Lower lobe of right lung (tissue), 2 donors: ENCODE measurements at places on chromosomes 2 and 18. TPM values are rescaled to one million over a fixed set of nuclear protein-coding genes. Genes with fewer than 3 reads are reported as not detected.
A peak's percentile ranks its signal among the peaks of the same experiment; 100 is the strongest.

DNA sequence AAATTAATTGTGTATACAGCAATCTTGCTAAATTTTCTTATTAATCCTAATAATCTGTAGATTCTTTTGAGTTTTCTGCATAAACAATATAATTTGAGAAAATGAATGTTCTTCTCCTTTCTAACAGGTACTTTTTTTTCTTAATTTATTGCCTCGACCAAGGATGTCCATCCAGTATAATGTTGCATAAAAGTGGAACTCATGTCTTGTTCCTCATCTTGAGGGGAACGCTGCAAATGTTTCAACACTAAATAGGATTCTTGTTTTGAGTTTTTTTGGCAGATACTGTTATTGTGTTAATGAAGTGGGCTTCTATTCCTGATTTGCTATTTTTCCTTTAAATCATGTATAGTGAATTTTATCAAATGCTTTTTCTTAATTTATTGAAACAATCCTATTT is 244.4 kb upstream of the REV1 start:
- H3K36me3 ChIP-seq = no peaks in the 10 kb centered on the region
- H3K4me1 ChIP-seq = peaks cover 4% of the 10 kb centered on the region
- no peak for DNase-seq
- H3K4me3 ChIP-seq = no peak overlapping the region

The DNAJC5G gene
- not detected for total RNA-seq

The RNF152 gene
- 13.4 TPM for total RNA-seq

DNA sequence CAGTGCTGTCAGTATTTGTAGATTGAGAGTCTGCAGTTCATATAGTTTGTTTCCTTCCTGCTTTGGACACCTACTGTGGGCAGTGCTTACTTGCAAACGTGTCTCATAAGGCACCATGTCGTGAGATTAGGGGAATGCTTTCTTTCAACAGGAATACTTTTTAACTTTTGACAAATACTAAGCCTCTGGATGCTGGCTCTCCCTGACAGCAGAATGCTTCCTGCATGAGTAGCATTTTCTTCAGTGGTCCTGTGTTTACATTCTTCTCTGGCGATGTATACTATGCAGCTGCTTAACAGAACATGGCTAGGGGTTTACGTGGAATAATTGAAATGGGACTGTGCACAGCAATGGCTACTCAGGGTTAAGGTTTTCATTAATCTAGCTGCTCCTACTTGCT is 807.5 kb downstream of the MBD2 start:
- H3K27me3 ChIP-seq = no peaks in the 10 kb centered on the region
- no peaks in the 10 kb centered on the region for H3K4me1 ChIP-seq
- no peak for DNase-seq
- H3K27ac ChIP-seq = no peak overlapping the region

GRCh38 chr2:4219571-4219970 is 516.2 kb downstream of the DCDC2C start:
- H3K27ac ChIP-seq = no peak overlapping the region
- no peaks in the 10 kb centered on the region for H3K4me1 ChIP-seq
- H3K27me3 ChIP-seq = no peaks in the 10 kb centered on the region
- DNase-seq = no peak
- no peaks in the 10 kb centered on the region for H3K36me3 ChIP-seq

The PTH2R gene
- 0.32 TPM for total RNA-seq

DNA sequence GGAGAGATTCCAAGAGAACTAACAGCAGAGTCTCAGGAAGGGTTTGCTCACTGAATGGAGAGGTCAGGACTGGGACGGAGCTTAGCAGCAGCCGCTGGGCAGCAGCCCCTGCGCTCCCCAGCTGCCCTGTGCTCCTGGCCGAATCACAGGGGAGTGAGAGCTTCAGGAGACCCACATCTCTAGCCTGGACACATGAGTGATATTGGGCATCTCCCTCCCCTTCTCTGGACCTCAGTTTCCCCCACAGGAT is 511 bp downstream of the MATN3 start:
- H3K4me1 ChIP-seq = peaks cover 20% of the 10 kb centered on the region
- H3K27me3 ChIP-seq = peaks cover 14% of the 10 kb centered on the region
- DNase-seq = no peak
- H3K36me3 ChIP-seq = no peaks in the 10 kb centered on the region

- no peaks in the 10 kb centered on the region for H3K27me3 ChIP-seq
- no peak for DNase-seq
- H3K4me1 ChIP-seq = no peaks in the 10 kb centered on the region
Measured at GRCh38 chr18:12921178-12921577, 26.6 kb upstream of the SEH1L start.

The DOCK10 gene
- total RNA-seq = 52.3 TPM

DNA sequence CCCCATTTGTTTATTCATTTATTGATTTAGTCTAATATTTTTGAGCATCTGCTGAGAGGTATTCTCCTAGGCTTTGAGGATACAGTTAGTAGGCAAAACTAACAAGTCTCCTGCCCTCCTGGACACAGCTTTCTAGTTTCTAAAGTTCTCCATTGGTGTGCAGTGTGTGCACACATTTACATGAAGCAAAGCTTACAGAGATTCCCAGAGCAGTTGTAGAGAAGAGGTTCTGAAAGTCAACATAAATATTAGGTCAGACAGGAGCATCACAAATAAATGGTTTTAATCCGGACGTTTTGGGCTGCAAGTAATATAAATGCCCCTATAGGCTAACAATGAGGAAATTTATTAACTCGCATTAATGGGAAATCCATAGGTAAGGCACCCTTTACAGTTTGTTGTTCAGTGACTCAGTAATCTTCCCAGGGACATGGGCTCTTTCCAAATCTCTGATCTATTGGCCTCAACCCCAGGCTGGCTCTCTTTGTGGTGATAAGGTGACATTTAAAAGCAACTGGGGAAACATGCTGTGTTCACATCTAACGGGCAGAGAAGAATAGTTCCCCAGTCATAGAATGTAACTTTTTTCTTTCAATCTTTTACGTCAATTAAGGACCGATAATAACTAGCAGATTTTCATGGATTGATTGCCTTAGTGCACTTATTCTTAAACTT is 407.2 kb downstream of the PTPRM start:
- no peaks in the 10 kb centered on the region for H3K4me1 ChIP-seq
- no peak overlapping the region for H3K27ac ChIP-seq
- no peak overlapping the region for H3K4me3 ChIP-seq
- H3K27me3 ChIP-seq = no peaks in the 10 kb centered on the region

- no peak overlapping the region for H3K27ac ChIP-seq
- no peak for DNase-seq
- no peaks in the 10 kb centered on the region for H3K36me3 ChIP-seq
- H3K4me1 ChIP-seq = no peaks in the 10 kb centered on the region
- H3K4me3 ChIP-seq = no peak overlapping the region
Measured at GRCh38 chr2:136055929-136056688, 61.8 kb downstream of the CXCR4 start.

GRCh38 chr2:177252808-177253531 is 11.6 kb downstream of the NFE2L2 start:
- no peaks in the 10 kb centered on the region for H3K36me3 ChIP-seq
- H3K4me3 ChIP-seq = no peak overlapping the region
- no peaks in the 10 kb centered on the region for H3K27me3 ChIP-seq
- DNase-seq = no peak
- H3K27ac ChIP-seq = peak overlapping the region; percentile 68
- H3K4me1 ChIP-seq = peaks cover 100% of the 10 kb centered on the region

GRCh38 chr2:135742325-135742757 is 686 bp downstream of the UBXN4 start:
- DNase-seq = no peak
- H3K27ac ChIP-seq = peak overlapping the region; percentile 99
- H3K4me1 ChIP-seq = peaks cover 33% of the 10 kb centered on the region
- H3K27me3 ChIP-seq = no peaks in the 10 kb centered on the region
- peaks cover 14% of the 10 kb centered on the region for H3K36me3 ChIP-seq
- peak overlapping the region; percentile 88 for H3K4me3 ChIP-seq

- DNase-seq = no peak
- H3K36me3 ChIP-seq = no peaks in the 10 kb centered on the region
- no peak overlapping the region for H3K4me3 ChIP-seq
- no peak overlapping the region for H3K27ac ChIP-seq
Measured at GRCh38 chr18:35941299-35941698, 31.2 kb upstream of the RMP24 start.

DNA sequence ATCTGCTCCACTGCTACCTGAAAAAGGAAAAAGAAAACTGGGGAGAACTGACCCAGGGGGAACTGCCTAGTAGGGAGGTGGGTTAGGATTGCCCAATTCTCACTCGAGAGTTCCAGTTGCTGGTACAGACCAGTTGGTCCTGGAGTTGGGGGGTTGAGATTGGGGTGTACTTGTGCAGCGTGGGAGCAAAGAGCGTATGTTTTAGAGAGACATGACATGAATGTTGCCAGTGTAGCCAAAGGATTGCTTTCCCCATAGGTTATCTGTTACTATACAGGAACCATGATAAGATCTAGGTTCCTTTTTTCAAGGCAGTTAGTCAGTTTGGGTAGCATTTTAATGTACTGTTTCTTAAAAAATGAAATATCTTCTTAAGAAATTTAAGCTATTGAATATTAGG is 68.6 kb downstream of the APLF start:
- H3K4me3 ChIP-seq = no peak overlapping the region
- H3K36me3 ChIP-seq = no peaks in the 10 kb centered on the region
- H3K27me3 ChIP-seq = no peaks in the 10 kb centered on the region
- H3K4me1 ChIP-seq = no peaks in the 10 kb centered on the region

- no peak overlapping the region for H3K27ac ChIP-seq
- H3K36me3 ChIP-seq = no peaks in the 10 kb centered on the region
- no peak overlapping the region for H3K4me3 ChIP-seq
Measured at GRCh38 chr18:44701227-44701626, 20.5 kb downstream of the SETBP1 start.

- no peaks in the 10 kb centered on the region for H3K36me3 ChIP-seq
- no peak for DNase-seq
- H3K27me3 ChIP-seq = no peaks in the 10 kb centered on the region
- no peak overlapping the region for H3K4me3 ChIP-seq
Measured at GRCh38 chr2:148067801-148068200, 46.9 kb downstream of the MBD5 start.

GRCh38 chr2:232886176-232886575 is 16.1 kb downstream of the SNORC start:
- H3K27ac ChIP-seq = no peak overlapping the region
- H3K4me3 ChIP-seq = no peak overlapping the region
- no peaks in the 10 kb centered on the region for H3K27me3 ChIP-seq
- no peak for DNase-seq
- H3K36me3 ChIP-seq = no peaks in the 10 kb centered on the region

GRCh38 chr2:232484628-232485347 is 2.8 kb downstream of the ECEL1 start:
- H3K36me3 ChIP-seq = no peaks in the 10 kb centered on the region
- no peak overlapping the region for H3K27ac ChIP-seq
- H3K27me3 ChIP-seq = peaks cover 74% of the 10 kb centered on the region
- peaks cover 8% of the 10 kb centered on the region for H3K4me1 ChIP-seq

DNA sequence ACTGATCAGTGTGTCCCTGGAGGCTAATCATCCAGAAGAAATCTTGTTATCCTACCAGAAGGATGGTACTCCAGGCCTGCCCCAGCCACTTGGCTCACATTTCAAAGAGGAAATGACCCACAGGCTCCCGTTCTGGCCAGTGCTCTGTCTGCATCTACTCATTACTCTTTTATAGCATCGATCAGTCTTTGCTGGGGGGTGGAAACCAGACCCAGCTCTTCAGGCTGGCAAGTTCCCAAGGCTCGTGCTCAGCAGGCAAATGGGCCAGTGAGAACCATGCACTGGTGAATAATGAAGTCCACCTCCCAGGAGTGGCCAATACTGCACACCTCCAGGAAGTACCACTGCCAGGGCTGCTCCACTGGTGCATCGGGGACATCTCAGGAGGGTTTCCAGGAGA is 38.8 kb downstream of the DNER start:
- peaks cover 11% of the 10 kb centered on the region for H3K27me3 ChIP-seq
- no peaks in the 10 kb centered on the region for H3K36me3 ChIP-seq
- no peak for DNase-seq
- no peak overlapping the region for H3K27ac ChIP-seq

- H3K27me3 ChIP-seq = no peaks in the 10 kb centered on the region
- H3K4me1 ChIP-seq = no peaks in the 10 kb centered on the region
- H3K36me3 ChIP-seq = no peaks in the 10 kb centered on the region
- H3K4me3 ChIP-seq = no peak overlapping the region
- H3K27ac ChIP-seq = no peak overlapping the region
- no peak for DNase-seq
Measured at GRCh38 chr18:41645589-41646360, 309.3 kb upstream of the PIK3C3 start.

DNA sequence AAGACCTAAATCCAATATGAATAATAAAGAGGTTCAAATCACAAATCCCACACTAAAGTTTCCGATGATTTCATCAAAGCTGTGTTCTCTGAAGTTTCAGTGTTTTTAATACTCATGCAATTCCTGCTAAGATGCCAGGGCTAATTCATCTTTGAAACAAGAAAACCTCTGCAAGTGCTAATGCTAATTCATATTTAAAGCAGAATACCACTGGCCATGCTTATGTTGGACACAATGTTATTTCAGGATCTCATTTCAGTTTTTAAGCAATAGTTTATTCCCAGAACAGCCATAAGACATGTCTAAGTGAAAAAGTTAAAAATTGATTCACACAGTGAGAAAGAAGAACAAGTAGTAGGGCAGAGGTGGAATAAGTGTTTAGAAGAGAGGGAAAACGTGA is 62.8 kb downstream of the GRB14 start:
- H3K4me1 ChIP-seq = peaks cover 8% of the 10 kb centered on the region
- H3K27ac ChIP-seq = no peak overlapping the region
- no peaks in the 10 kb centered on the region for H3K27me3 ChIP-seq
- H3K4me3 ChIP-seq = no peak overlapping the region
- no peaks in the 10 kb centered on the region for H3K36me3 ChIP-seq

DNA sequence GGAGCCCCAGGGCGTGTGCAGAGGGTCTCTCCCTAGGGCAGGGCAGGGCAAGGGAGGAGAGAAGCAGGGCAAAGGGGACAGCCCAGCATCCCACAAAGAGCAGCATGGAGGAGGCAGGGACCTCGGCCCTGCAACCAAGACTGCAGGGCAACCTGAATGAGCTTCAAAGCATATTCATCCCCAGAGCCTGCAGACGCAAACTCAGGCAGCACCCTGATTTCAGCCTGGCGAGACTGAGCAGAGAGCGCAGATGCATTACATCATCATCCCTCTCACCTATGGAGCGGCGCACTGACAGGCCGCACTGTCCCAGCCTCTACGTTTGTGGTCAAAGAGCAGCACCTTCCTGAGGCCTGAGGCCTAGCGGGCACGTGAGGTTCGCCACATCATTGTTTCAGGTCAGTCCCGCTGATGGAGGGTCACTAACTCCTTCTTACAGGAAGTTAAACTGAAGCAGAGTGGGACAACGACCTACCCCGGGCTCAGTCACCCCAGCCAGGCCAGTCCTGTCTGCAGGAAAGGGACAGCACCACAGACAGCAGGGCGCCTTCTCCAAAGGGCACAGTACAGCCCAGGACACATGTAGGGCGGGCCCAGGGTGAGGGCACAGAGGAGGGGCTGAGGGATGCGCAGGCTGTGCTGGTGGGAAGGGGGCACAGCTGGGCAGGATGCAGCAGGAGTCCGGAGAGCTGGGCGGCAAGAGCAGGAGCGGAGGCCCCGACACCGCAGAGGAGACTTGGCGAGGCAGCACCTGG is 67.2 kb upstream of the RAB6C start:
- H3K4me1 ChIP-seq = no peaks in the 10 kb centered on the region
- no peaks in the 10 kb centered on the region for H3K27me3 ChIP-seq
- no peak overlapping the region for H3K4me3 ChIP-seq
- H3K27ac ChIP-seq = no peak overlapping the region
- no peaks in the 10 kb centered on the region for H3K36me3 ChIP-seq

- no peaks in the 10 kb centered on the region for H3K36me3 ChIP-seq
- H3K27me3 ChIP-seq = peaks cover 4% of the 10 kb centered on the region
- no peak overlapping the region for H3K4me3 ChIP-seq
- H3K4me1 ChIP-seq = peaks cover 9% of the 10 kb centered on the region
- H3K27ac ChIP-seq = peak overlapping the region; percentile 31
- no peak for DNase-seq
Measured at GRCh38 chr2:216644842-216645635, 11.8 kb downstream of the IGFBP2 start.
